ENCODE measurements at places on chromosomes 11 and 22.

DNA sequence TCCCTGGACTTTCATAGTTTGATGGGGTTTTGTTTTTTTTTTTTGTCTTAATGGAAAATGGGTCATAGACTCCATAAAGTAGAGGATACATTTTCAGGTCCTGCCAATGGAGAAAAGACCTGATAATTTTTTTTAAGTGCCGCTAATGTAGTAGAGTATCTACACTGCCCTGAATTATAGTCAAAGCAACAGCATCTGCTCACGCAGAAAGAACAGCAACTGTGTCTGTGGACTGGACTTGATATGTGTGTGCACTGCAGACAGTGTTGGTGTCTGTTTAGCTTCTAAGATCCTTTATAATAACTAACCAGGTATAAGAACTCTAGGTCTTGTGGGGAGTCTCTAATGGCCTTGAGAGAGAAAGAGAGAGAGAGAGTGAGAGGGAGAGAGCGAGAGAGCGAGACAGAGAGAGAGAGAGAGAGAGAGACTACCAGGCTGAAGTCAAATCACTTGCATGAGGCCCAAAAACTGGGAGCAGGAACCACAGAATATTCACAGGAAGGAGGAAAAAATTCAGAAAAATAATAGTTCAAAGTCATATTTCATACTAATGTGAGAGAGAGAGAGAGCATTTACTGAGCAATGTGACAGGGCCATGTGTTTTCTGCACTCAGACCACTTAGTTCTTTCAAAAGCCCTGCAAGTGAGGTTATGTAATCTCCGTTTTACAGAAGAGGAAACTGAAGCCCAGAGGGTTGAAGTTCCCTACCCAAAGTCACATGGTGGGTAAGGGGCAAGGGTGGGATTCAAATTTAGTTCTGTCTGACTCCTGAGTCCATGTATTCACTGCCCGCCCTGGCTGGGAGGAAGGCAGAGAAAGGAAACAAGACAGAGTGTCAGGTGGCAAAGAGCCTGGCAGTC lies 8.6 kb upstream of the MIAT start:
- no peak for DNase-seq

GRCh38 chr11:128244871-128245270 lies 342.5 kb downstream of the ETS1 start:
- no peak for DNase-seq

DNA sequence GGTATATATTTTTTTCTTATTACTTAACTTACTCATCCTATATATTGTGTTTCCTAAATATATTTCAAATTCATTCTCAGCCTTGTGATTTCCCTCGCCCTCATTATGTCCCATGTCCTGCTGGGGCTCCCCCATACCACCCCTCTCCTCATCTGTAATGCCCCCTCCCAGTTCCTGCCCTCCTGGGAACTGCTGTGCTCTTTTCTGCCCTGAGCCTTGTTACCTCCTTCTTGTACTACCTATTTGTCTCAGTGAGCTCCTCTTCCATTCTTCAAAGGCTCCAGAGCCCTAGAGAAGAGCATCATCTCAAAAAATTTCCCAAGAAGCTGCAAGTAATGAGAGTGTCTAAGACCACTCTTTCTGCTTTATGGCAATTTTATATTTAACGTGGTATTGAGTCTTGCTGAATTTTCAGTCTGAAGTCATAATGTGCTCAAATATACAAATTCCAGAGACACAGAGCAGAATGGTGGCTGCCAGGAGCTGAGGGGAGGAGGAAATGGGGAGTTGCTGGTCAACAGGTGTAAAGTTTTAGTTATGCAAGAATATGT lies 66.5 kb upstream of the TOP3B start:
- no peak for DNase-seq

- DNase-seq, result no peak
Observed at GRCh38 chr22:50338860-50339462, 4.2 kb upstream of the PPP6R2 start.

GRCh38 chr11:35911013-35911412 lies 32.8 kb upstream of the LDLRAD3 start:
- no peak for DNase-seq

- DNase-seq, result no peak
Observed at GRCh38 chr11:122741613-122742300, 86.2 kb downstream of the UBASH3B start.

- no peak for DNase-seq
Observed at GRCh38 chr11:35802221-35802620, 139.6 kb downstream of the TRIM44 start.

DNA sequence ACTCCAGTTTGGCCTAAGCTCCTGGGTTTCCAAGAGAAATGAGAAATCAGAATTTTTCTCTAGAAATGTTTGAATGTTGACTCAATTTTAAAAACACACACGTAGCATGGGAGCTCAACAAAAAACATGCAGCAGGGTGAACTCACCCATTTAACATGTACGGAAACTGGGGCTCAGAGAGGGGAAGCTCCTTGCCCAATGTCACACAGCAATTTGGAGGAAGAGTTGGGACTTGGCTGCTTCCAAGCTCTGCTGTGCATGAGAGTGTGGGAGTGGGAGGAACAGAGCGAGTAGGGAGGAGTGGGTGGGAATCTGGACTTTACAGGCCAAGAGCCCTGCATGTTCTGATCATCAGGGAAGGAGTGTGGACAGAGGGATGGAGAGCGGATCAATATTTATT lies 5.9 kb downstream of the TPST2 start:
- DNase-seq, result no peak

GRCh38 chr11:121802542-121802941 lies 313.5 kb downstream of the BLID start:
- DNase-seq, result no peak

DNA sequence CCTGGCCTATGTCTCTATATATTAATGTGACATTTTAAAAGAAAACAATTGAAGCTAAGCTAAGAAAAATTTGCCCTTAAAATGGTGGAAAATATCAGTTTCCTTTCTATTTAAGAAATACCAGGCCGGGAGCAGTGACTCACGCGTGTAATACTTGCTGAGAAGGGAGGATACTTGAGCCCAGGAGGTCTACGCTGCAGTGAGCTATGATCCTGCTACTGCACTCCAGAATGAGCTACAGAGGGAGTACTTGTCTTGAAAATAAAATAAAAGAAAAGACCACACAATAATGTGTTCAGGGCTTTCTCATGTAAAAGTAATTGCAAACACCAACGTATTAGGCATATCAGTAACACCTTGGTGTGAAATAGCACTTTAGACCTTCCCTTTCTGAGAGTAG lies 1.4 kb upstream of the PRSS23 start:
- no peak for DNase-seq

DNA sequence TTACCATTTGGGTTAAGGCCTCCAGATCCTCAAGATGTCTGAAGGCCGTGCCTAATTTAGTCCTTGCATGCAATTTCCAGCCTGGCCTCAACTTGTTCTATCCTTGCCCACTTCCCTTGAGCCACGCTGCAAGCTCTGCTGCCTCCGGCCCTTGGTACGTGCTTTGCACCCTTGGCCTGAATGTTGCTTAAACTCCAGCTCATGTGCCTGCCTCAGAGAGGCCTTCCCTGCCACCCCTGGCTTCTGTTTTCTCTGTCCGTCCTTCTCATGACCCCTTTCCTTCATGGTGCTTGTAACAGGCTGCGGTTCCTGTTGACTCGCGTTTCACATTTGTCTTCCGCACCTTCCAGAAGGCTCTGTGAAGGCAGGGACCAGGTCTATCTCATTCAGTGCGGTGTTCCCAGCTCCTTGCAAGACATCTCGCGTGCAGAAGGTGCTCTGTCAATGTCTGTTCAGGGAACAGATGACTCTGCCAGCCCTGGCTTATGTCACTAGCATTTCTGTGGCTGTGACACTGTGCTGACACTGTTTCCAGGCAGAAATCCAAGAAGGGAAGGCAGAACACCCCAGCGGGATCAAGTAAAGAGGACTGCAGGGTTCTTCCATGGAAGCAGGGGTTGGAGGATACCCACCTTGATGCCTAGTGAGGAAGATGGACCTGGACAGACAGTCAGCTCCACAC lies 61.8 kb downstream of the FBLN1 start:
- no peak for DNase-seq

- DNase-seq, result no peak
Observed at GRCh38 chr22:31119026-31119717, 3.6 kb upstream of the INPP5J start.

DNA sequence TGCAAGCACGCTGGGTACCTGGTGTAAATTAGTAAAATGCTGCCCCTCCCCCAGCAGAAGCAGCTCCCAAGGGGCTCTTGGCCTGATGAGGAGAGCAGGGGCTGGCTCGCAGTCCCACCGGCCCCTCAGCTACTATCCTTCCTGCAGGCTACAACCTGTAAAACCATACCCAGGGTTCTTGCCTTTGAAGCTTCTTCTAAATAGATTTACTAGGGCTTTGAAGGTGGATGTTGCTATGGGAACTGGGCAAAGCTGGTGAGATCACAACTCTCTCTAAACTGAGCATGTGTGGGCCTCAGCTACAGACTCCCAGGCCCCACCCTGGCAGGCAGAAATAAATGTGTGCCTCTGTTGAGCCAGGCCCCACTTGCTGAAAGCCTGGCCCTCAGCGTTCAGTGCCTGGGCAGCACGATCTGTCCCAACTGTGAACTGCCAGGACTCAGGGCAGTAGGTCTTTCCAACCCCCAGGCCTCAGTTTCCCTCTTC lies 18.5 kb downstream of the CD5 start:
- no peak for DNase-seq

- DNase-seq, result no peak
Observed at GRCh38 chr11:17992916-17993315, 19.9 kb downstream of the SERGEF start.

- no peak for DNase-seq
Observed at GRCh38 chr11:118406599-118407166, 5.3 kb downstream of the ATP5MG start.

DNA sequence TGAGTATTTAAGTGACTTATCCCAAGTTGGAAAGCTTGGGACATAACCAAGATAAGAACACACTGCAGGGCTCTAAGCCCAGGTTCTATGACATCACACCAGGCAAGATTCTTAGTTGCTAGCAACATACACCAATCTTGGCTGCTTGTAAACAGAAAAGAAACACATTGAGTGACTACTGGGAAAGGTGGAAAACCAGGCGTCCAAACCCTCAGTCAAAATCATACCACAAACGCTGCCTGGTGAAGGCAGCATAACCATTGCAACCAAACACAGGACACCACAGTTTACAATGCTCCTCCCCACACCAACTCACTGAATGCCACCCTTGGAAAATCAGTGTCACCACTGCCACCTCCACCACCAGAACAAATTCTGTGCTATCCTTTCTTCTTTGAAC lies 379.9 kb downstream of the TTC28 start:
- DNase-seq, result no peak

DNA sequence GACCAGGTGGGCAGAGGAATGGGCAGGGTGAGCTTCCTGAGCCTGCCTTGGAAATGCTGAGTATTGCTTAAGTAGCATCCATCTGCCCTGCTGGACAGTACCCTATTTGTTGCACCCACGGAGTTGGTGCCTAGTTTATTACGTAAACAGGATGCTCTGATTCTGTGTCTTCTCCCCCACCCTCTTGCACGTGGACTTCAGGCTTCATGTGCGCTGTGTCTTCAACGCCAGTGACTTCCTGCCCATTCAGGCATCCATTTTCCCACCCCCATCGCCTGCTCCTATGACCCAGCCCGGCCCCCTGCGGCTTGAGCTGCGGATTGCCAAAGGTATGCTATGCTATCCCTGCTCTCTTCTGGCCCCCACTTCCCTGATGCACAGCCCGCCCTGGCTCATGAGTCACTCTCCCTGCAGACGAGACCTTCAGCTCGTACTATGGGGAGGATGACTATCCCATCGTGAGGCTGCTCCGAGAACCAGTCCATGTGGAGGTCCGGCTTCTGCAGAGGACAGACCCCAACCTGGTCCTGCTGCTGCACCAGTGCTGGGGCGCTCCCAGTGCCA lies 5.7 kb downstream of the ZP1 start:
- DNase-seq, result no peak

DNA sequence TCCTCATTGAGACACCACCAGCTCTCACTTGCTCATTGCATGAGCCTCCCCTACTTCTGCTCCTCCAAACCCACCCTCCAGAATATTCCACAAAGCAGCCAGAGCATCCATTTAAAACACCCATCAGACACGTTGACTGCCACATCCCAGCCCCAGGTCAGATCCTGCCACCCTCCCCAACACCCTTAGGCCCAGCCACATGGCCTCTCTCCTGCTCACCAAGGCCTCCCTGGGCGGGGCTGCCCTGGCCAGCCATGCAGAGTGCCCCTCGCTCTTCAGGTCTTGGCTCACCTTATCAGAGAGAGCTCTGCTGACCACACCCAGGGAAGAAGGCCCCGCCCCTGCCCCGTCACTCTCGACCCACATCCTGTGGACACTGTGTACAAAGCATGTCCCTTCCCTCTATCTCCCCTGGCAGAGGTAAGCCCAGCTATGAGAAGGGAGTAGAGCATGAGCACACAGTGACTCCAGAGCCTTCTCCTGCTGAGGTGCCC lies 106.8 kb downstream of the MICAL3 start:
- peak; percentile 68 for DNase-seq

GRCh38 chr11:5274395-5274794 lies 4.7 kb upstream of the HBE1 start:
- no peak for DNase-seq

DNA sequence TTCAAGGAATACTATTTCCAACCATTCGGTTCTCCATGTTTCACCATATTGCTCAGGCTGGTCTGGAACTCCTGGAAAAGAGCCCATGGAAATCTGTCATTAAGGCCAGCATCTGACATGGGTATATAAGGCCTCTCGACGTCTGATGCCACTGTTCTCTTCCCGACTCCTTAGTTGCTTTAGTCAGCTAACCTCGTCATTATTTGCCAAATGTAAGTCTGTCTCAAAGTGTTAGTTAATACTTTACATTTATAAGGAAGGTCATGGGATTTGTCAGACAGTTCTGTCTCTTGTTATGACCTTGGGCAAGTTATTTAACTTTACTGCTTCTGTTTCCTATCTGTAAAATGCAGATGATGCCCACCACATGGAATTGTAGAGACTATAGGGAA lies 1.6 kb downstream of the MRPL48 start:
- no peak for DNase-seq

DNA sequence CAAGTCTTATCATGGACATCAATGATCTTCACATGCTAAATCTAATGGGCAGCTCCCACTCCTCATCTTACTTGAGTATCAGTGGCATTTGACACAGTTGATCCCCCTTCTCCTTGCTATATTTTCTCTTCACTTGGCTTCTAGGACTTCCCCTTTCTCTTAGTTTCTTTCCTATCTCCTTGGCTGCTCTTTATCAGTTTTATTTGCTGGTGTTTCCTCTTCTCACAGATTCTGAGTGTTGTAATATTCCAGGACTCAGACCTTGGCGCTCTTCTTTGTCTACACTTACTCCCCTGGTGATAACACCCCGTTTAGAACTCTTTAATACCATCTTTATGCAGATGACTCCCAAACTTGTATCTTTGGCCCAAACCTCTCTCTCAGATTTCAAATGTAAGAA lies 33.9 kb upstream of the RASSF10 start:
- DNase-seq, result no peak

- no peak for DNase-seq
Observed at GRCh38 chr22:49562685-49563249, 264.9 kb downstream of the BRD1 start.

All from suprapubic skin (tissue), 4 donors.